NCI-H510A (cell line): ENCODE measurements at places on chromosomes 3 and 15.
A peak's percentile ranks its signal among the peaks of the same experiment; 100 is the strongest.

DNA sequence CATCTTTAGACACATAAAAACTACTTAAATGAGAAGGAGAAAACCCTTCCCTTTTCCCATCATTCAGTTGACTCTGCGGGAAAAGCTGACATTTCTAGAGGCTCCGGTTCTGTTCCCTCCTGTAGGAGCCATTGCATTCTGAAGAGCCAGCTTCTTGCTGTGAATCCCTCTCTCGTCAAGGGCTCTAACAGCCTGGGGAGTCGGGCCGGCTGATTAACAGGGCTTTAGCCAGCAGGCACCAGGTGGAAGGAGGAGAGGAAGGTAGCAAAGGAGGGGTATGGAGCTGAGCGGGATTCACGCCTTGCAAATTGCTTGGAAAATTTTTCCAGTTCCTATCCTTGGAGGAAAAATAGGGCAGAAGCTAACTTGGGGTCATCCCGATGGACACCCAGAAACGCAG, 108.3 kb upstream of the UBE2E1 start:
- no peak for DNase-seq

DNA sequence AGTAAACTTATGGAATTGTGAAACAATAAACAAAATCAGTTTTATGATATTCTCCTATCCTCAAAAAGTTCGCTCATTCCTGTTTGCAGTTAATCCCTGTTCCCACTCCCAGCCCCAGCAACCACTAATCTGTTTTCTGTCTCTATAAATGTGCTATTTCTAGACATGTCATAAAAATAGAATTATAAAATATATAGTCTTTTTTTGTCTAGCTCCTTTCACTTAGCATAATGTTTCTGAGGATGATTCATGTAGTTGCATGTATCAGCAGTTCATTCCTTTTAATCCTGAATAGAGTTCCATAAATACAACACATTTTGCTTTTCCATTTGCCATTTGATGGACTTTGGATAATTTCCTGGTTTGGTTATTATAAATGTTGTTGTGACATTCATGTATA, 140.0 kb downstream of the KCNAB1 start:
- no peak for DNase-seq

DNA sequence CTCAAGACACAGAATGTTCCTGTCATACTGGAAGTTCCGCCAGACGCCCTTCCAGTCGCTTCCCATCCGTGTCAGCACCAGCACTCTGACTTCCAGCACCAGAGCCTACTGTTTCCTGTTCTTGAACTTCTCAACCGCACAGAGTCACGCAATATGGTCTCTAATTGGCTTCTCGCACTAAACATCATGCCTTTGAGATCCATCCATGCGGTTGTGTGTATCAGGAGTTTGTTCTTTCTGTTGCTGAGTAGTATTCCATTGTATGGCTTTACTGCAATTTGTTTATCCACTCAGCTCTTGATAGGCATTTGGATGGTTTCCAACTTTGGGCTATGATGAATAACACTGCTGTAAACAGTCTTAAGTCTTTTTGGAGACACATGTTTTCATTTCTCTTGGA, 112.1 kb downstream of the LRRK1 start:
- DNase-seq = no peak

GRCh38 chr15:64071931-64072765, 21.5 kb downstream of the CIAO2A start:
- DNase-seq = no peak

DNA sequence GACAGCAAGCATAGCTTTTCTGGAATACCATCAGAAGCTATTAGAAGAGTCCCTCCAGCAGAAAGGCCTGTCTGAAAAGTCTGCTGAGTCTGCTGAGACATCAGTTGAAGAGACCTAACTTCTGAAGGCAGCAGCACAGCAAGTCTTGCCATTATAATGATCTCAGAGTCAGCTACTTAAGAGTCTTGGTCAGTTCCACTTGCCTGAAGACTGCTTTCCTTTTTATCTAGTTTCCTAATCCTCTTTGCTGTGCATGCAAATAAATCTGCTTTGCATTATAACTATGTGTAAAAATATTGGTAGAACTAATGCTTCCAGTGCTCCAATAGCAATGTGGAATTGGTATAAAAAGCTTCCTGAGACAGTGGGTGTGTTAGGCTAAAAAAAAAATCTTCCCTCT, 34.9 kb upstream of the CPOX start:
- DNase-seq = no peak

GRCh38 chr3:194556086-194557056, 69.6 kb upstream of the ATP13A3 start:
- no peak for DNase-seq

GRCh38 chr15:78282324-78282723, 17.1 kb downstream of the SKIC8 start:
- DNase-seq = no peak

- DNase-seq = no peak
Measured at GRCh38 chr3:71339049-71339448, 244.5 kb downstream of the FOXP1 start.

- DNase-seq = no peak
Measured at GRCh38 chr15:99057697-99058420, 47.0 kb upstream of the SYNM start.

DNA sequence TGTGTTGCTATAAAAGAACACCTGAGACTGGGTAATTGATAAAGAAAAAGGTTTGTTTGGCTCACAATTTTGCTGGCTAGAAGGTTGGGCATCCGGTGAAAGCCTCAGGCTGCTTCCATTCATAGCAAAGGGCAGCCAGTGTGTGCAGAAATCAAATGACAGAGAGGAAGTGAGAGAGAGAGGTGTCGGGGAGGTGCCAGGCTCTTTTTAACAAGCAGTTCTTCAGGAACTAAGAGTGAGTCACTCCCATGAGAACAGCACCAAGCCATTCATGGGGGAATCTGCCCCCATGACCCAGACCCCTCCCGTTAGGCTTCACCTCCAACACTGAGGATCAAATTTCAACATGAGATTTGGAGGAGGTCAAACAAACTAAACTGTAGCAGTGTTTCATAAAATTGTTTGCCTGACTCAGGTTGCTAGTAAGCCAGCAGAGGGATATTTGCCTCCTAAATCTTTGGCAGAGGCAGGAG, 4.5 kb upstream of the PARP15 start:
- DNase-seq = no peak

DNA sequence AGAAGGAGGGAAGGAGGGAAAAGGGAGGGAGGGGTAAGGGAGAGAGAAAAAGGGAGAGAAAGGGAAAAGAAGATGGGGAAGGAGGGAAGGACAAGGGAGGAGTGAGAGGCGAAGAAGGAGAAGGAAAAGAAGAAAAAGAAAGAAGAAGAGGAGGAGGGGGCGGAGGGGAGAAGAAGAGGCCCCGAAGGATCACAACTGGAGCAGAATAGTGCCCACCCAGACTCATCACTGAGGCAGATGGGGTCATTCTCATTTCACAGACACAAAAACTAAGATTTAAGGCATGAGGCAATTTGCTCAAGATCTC, 2.7 kb upstream of the ALAS1 start:
- DNase-seq = no peak

- DNase-seq = no peak
Measured at GRCh38 chr3:140343211-140344081, 334.4 kb upstream of the TRIM42 start.

GRCh38 chr3:71201939-71202338, 381.6 kb downstream of the FOXP1 start:
- no peak for DNase-seq

DNA sequence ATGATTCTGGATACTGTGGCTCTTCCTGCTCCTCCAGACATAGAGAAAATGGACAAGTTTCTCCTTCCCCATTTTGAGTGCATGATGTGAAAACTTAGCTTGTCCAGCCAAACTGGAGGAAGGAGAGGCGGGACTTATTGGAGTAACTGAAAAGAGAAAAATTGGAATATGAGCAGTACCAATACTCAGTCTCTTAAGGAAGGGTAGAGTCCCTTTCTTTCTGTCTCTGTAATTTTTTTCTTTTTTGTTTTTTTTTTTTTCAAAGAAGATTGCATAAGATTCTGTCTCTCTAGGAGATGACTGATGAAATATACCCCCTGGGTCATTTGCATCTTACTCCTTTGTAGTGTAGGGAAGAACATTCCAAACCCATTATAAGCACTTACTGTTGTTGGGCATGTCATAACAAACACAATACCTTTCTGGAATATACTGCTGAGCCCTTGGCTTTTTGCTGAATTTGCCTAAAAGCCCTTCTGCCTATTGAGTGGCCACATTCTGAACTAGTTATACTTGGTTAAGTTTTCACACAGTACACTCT, 498.1 kb upstream of the TPRG1 start:
- DNase-seq = no peak

DNA sequence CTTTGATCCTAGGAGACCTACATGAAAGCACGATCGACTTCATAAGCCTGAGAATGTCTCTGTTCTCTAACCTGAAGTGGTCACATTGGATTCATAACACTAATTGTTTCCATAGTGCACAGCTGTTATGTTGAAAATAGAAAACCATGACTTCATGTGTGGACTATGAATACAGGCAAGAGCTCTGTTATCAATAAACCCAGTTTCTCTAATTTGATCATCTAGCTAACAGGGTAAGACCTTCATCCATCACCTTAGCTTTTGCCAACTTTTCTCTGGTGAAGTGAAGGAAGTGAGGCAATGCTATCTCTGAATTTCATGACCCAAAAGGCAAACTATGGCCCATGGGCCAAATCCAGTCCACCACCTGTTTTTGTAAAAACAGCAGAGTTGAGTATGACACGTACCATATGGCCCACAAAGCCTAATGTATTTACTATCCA, 27.2 kb downstream of the ABI3BP start:
- DNase-seq = no peak

DNA sequence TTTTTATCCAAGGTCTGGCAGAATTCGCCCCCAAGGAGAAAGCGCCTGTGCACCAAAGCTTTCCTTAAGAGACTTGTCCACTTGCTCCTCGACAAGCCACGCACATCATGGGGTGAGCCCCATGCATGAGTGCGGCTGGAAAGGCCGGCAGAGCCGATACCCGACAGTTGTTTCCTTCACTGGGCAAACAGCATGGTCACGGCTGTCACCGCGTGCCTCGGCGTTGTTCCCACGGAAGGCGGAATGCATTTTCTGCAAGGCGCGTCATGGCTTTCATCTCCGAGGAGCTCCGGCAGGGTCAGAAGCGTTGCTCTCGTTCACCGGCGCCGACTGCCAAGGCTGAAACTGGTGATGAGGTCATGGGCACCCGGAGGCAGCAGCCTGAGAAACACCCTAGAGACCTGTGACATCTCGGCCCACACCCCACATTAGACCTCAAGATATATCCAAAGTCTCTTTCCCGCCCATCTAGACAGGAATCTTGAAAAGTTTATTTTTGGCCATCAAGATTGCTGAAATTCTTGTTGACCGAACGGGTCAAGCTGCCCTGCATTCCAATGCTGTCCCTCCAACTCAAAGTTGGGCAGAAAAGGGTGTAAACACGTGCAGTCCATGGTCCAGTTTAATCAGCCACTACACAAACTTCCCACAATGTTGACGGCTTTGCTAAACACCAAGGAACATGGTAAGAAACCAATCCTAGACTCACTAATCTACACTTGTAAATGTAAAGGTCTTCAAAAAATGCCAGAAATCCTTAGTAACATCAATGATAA, 604 bp upstream of the TJP1 start:
- peak; percentile 24 for DNase-seq

DNA sequence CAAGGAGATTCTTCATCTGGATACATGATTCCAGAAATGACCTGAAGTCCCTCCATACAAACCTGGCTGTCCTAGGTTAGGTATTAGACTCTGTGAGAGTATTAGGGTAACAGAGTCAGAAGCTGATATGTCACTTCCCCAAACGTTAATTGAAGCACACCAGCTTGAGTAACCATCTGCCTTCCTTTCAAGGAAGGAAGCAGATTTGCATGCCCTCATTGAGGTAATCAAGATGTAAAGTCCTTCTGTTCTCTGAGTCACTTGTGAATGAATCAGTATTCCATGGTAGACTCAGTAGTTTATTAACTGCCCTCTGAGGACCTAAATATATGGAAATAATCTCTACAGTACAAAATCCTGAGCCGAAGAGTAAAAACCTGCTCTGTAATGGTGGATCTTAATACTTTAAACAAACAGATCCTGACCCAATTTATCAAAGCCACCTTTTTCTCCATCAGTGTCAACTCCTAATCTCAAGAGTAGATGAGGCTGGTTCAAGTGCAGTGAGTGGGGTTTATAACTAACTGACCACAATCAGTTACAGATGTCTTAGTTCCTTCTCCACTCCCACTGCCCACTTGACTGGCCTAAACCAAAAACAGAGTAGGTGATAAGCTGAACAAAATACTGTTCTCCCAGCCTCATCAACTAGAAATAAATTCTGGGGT, 246.2 kb upstream of the CHRM5 start:
- DNase-seq = no peak

GRCh38 chr15:38536201-38536676, 28.4 kb downstream of the RASGRP1 start:
- DNase-seq = no peak
